Activated naive CD8-positive, alpha-beta T cell treated with anti-CD3 and anti-CD28 coated beads, Interleukin-2, amount 50 U/mL, for 16 hours (primary cell): ENCODE measurements at places on chromosomes 12 and 14.

- no peak for DNase-seq
Observed at GRCh38 chr12:12992418-12993130, 7.5 kb downstream of the HEBP1 start.

DNA sequence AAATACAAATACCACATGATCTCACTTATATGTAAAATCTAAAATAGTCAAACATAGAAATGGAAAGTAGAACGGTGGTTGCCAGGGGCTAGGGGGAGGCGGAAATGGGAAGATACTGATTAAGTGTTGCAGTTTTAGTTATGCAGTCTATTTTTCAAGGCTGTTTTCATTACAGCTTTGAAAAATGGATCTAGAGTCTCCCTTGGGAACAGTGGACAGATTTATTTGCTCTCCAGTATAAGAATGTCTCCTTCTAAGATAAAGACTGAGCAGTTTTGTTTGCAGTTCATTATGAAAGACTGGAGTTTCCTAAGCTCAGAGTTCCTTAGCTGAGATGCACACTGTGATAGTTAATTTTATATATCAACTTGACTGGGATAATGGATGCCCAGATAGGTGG is 202.5 kb downstream of the KLHL28 start:
- no peak for DNase-seq

GRCh38 chr12:22856178-22856577 is 231.2 kb downstream of the ETNK1 start:
- no peak for DNase-seq

- no peak for DNase-seq
Observed at GRCh38 chr12:27095346-27095745, 13.0 kb upstream of the C12orf71 start.

DNA sequence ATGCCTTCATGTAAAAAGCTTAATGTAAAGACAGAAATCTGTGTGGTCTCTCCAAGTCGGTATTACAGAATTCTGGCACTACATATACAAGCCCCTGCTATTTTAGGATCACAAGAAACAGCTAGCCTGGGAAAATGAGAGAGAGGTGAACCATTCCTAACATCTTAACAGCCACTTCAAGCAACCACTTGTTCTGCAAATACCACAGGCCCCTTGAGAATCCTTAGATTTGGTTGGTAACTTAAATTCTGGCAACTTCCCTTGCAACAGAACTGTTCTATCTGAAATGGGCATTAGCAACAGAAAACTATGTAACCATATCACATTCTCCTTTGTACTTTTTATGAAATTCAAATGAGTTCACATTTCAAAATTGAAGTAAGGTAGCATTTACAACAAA is 68.5 kb downstream of the SPPL3 start:
- no peak for DNase-seq

DNA sequence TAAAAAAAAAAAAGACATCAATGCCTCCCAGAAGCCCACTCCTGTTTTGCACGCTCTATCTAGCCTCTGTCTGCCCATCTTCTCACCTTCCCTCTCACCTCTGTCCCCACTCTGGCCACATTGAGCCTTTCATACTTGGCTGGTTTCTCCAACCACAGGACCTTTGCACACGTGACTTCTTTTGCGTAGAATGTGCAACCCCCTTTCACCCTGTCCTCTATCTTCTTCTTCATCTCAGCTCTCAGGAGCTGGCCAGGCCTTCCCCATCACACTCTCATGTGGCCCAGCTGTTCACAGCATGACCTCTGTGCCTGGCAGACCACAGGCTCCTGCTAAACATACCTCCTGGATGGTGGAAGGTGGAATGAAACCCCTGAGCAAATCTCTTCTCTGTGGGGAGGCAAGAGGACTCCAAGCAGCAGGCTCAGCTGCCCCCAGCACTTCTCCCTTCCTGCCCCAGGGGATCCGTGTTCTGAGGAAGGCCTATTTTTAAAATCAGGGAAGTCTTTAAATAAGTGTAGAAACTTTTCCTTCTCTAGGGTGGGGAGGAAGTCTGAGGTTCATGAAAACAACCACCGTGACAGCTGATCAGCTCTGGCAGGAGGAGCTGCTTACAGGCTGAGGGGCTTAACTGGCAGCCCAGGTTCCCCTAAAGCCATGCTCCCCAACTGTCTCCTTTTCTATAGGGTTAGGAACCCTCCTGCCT is 11.6 kb downstream of the HVCN1 start:
- DNase-seq, result no peak
